Sigmoid colon (tissue), 7 donors: ENCODE measurements at places on chromosomes 2 and 18.
A peak's percentile ranks its signal among the peaks of the same experiment; 100 is the strongest.

- DNase-seq, result no peak
These were observed 149.0 kb downstream of the LAMA3 start for GRCh38 chr18:23838233-23838632.

DNA sequence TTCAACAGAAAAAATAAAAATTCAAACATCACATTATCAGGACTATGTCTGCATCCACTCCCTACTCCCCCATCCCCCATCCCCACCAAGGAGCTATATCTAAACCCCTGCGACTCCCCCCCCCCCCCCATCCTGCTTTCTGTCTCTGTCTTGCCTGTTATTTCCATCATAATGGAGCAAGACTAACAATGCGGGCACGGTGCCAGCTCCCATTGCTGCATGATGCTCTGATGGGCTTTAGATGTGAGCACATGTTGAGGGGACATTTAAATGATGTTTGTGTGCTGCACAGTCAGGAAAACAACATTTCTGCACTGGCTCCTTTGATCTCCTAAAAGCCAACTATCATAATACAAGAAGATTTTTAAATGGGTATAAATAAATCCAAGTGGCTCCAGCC, 644.2 kb upstream of the SETBP1 start:
- no peak for DNase-seq

- peak; percentile 91 for DNase-seq
These were observed 127.3 kb downstream of the DNER start for GRCh38 chr2:229586746-229587705.

GRCh38 chr2:175432793-175433192, 251.3 kb upstream of the ATP5MC3 start:
- no peak for DNase-seq

GRCh38 chr2:23545396-23545795, 160.4 kb downstream of the KLHL29 start:
- no peak for DNase-seq

- DNase-seq, result no peak
These were observed 194.8 kb downstream of the TPGS2 start for GRCh38 chr18:36633961-36634412.

GRCh38 chr18:1806884-1807615, 764.3 kb downstream of the METTL4 start:
- no peak for DNase-seq

DNA sequence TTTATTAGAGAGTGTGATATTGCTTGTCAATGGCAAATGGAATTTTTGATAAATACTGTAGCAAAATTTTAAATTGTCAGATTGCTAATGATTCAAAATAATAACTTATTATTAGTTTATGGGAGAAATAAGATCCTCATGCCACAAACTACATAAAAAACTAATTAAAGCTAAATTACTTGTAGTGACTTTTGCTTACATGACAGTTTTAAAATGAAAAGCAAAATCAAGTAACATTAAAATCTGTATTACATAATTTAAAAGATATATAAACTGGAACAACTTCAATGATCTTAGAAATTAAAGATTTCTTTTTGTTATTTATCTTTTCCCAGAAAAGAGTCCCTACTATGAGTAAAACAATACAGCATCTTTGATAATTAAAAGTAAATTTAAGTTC, 17.7 kb upstream of the RND3 start:
- DNase-seq, result no peak

GRCh38 chr2:128654408-128654807, 335.7 kb upstream of the HS6ST1 start:
- no peak for DNase-seq

- peak; percentile 46 for DNase-seq
These were observed 230.7 kb upstream of the PXDN start for GRCh38 chr2:1975060-1975459.

DNA sequence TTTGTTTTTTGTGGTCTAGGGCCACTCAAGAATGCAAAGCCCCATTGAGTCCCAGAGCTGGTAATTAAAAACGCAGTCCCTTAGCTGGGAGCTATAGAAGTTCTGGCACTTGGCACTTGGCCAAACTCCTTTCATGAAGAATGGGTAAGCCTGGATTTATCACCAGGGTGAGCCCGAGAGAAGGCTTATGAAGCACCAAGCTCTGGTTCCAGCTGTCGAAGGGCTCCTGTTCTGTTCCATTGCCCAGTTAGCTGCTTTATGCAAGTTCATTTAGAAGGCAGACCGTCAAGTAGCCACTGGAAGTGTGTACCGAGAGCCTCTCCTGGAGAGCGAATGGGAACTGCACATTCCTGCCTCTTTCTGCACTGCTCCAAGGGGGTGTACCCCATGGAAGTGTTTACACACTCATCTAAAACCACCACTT, 14.2 kb downstream of the ECEL1 start:
- peak; percentile 36 for DNase-seq

GRCh38 chr2:134278553-134278952, 24.7 kb downstream of the MGAT5 start:
- no peak for DNase-seq

DNA sequence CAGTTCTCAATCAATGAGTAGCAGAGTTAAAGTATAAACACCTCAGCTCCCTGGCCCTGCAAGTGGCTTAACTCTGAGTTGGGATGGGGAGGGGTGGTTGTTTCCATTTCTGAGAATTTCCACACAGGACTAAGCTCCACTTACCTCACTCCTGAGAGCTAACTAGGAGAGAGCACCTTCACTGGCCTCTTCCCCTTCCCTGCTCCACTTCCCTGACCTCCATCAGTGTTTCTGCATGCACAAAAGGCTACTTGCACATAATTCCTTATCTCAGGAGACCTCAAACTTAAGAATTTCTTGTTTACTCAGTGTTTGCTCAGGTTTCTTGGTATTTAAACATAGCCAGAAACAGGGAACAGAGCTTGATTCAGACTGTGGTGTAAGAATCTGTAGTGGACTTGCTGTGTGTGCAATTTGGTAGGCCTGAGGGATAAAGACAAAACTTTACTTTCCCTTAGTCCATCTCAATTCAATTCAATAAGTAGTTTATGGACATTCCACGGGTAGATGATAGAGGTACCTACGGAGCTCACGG, 97.2 kb downstream of the PID1 start:
- no peak for DNase-seq

GRCh38 chr2:159209341-159210306, 76.9 kb downstream of the WDSUB1 start:
- no peak for DNase-seq

GRCh38 chr2:38026846-38027245, 49.1 kb downstream of the CYP1B1 start:
- DNase-seq, result no peak

- DNase-seq, result no peak
These were observed 137.7 kb downstream of the THADA start for GRCh38 chr2:43458014-43458628.

GRCh38 chr2:237510502-237511217, 23.6 kb downstream of the MLPH start:
- no peak for DNase-seq
